ENCODE measurements at places on chromosomes 12 and 14.

DNA sequence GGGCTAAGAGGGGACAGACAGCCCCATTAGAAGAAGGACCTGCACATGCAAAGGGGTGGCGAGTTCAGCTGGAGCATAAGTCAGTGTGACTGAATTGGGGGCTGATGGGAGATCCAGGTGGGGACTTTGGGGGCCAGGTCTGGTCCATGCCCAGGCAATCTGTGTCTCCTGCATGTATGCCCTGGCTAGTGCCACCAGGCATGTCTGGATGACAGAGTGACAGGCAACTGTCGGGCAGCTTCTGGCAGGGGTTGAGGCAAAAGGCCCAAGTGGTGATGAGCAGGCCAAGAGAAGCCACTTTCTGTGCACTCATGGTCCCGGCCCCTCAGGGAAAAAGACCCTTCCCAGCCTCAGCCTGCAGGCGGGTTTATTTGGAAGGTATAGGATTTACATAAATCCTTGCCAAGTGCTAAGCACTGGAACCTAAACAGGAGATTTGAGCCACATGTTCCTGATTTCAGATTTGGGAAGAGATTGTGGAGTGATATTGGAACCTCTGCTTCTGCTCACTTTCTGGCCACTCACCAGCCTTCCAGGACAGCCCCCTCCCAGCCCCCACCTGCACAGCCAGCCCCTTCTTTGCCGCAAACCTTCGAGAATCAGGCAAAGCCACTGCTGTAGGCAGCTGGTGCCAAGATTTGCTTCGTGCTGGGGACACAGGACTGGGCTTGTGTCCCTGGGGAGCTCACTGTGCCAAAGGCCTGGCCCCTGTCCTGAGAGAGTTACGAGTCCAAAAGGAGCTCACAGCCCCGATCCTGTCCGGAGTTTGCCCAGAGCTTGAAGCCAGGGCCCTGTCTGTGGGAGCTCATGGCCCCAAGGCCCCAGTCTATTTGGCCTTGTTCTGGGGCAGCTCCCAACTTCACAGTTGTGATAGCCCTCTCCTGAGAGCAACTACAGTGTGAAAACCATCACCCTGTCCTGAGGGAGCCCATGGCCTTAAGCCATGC lies 232.5 kb upstream of the RTL1 start:
- no peak for DNase-seq

- DNase-seq: no peak
These were observed 27.6 kb downstream of the CDKN1B start for GRCh38 chr12:12744546-12745305.

DNA sequence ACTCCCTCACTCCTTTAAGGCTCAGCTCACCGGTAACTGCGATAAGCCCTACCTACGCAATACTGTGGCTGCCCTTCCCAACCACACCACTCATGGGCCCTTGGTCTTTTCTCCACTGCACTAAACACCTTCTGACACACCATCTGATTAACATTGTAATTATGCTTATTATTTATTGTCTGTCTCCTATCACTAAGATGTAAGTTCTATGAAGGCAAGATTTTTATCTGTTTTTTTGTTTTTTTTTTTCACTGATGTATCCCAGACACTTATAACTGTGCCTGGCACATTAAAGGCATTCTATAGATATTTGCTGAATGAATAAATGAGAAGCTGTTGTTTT lies 34.2 kb upstream of the PYGL start:
- DNase-seq: no peak

DNA sequence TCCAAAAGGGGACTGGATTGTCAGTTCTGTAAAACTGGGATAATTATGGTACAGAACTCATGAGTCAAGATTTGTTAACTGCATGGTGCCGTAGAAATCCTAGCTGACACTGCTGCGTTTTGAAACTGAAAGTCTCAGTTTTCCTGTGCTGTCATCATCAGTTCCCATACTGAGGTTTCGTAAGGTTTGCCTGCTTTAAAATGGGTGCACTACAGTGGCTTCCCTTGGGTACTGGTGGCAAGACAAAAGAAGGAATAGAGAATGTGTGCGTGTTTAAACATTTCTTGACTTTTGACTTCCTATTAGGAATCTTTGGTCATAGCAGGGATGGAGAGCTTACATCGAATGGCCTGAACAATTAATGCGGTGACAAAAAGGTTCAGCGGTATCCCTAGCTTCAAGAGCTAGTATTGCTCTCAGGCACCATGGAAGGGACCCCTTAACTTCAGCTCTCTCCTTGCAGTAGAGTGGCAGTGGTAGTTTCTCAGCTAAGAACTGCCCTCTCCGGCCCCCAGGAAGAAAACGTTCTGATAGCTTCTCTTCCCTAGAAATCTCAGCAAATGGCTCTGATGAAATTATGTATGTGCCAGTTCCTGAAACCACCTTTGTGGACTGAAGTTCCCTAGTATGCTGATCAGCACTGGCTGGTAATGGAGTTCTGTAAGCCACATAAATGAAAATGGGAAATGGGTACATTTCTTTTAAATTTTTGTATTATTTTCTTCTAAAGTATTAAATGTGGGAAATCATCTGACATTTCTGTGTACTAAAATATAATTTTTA lies 28.9 kb downstream of the ANO6 start:
- no peak for DNase-seq

DNA sequence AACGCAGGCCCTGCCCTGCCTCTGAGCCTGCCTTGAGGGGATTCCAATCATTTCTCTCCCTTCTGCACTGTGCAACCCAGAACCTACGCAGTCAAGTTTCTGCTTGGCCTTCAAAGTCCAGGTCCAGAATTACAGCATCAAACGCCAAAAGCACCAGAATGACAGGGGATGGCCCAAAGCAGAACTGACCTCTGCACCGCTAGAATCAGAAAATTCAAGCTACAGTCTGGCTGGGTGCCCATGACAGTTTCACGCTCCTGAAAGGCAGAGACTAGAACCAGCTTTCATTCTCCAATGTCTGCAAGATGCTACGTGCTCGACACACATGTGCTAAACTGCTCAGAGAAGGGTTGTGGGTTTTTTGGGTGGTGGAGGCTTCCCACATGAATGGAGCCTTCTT lies 4.1 kb downstream of the CLMN start:
- DNase-seq: no peak

- DNase-seq: no peak
These were observed 186.2 kb downstream of the PELI2 start for GRCh38 chr14:56304456-56304855.

DNA sequence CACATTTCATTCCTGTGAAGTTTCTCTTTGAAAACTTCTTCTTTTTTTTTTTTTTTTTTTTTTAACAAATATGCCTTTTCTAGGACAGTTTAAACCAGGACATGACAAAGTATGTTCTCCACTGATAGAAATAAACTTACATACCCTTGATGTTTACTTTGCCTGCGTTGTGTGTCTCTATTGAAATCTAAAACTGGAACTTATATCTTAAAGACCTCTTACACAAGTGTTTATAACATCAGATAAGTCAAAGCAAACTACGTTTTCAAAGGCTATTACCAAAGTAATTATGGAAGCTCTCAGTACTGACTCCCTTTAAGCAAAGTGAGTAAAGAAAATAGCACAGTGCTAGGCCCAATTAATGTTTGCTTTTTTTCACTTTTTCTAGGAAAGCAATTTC lies 30.6 kb upstream of the ISM2 start:
- DNase-seq: no peak

DNA sequence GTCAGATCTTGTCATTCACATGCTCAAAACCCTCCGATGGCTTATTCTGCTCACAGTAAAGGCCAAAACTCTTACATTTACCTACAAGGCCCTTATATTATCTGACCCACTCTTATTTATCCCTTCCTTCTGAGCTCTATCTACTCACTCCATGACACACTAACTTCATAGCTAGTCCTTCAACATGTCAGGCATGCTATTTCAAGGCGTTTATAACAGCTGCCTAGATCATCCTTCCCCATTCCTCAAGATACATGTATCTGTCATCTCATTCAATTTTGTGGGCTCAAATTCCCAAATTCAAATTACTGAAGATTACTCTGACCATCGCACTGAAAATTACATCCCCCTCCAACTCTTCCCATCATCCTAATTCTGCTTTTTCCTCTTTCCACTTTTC lies 6.9 kb downstream of the MIS18BP1 start:
- no peak for DNase-seq

DNA sequence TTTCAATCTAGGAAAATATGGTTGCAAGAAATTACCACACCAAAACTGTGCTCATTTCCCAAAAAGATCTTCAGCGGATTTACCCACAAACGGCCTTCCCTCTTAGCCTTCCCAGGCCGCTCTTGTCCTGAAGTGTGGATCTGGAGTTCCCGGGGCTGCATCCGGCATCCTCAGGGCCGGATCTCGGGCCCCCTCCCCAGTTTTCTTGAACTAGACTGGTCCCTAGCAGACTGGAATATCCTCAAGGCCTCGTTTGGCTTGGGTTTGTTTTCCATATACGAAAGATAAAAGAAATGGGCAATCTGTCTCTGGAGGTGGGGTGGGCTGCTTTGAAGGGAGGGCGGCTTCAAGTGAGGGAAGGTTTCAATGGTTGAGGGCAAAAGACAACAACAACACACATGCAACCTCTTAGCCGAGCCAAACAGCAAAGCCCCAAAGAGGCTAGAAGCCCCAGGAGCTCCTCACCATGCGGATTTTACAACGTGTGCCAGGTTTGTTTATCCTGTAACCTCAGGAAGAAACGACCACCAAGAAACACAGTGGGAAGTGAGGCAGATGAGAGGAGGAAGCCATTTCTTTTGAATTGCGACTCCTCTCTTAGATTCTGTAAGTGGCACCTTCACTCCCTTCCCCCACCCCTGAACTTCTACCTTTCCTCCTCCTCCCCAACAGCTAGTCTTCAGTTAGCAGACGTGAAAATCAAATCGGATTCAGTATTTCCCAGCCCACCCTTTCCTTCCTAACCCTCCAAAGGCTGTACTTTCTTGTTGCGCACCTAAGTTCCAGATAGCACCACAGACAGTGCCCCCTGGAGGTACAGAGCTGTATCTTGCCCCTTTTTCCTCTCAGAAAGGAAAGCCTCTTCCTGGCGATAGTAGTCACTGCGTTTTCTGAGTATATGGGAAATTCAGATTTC lies 2.6 kb downstream of the MYF6 start:
- DNase-seq: no peak

- no peak for DNase-seq
These were observed 31.4 kb upstream of the SLC2A13 start for GRCh38 chr12:40137252-40137651.

GRCh38 chr14:68966872-68967301 lies 12.2 kb downstream of the ACTN1 start:
- no peak for DNase-seq

GRCh38 chr12:57740656-57741412 lies 2.3 kb upstream of the AGAP2 start:
- DNase-seq: no peak

- no peak for DNase-seq
These were observed 22.4 kb upstream of the FBRSL1 start for GRCh38 chr12:132467511-132467910.

DNA sequence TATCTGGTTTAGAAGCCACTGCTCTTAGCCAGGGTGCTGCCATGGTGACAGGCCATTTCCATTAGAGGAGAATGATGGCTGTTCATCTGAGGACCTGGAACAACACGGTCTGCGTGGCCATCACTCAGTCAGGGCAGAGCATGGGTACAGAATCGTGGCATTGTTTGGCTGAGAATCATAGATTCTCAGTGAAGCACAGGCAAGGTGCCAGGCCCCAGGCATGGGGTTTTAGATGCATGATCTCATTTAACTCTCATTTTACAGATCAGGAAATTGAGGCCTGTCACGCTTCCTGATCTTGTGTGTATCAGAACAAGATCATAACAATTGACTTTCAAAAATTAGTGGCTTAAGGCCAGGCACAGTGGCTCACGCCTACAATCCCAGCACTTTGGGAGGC lies 26.8 kb upstream of the IRF2BPL start:
- no peak for DNase-seq

DNA sequence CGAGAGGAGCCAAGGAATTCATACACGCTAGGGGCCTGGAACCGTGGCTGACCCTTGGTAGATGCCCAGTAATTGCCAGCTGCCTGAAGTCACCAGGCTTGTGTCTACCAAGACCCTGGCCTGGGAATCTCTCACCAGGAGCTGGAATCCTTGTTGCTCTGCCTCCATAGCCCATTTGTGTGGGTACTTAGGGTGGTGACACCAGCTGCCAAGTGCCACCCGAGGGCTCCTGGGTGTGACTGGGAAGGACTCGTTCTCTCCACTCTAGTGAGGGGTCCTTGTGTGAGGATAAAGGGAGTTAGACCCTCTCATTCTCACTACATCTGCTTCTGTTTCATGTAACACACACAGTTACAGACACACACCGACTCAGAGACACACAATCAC lies 17.9 kb downstream of the SERPINA1 start:
- DNase-seq: no peak

GRCh38 chr12:82595941-82596340 lies 90.8 kb upstream of the TMTC2 start:
- DNase-seq: no peak

GRCh38 chr12:76694369-76694768 lies 69.5 kb upstream of the ZDHHC17 start:
- no peak for DNase-seq

DNA sequence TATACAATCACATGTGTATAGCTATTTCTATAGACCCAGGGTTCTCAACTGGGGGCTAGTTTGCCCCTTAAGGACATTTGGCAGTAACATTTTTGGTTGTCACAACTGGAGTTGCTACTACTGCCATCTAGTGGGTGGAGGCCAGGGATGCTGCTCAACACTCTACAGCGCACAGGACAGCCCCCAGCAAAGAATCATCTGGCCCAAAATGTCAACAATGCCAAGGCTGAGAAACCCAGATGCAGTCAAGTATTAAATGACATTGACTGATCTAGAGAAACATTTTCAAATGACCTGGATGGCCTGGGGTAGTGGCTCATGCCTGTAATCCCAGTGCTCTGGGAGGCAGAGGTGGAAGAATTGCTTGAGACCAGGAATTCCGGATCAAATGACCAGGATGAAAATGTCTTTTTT lies 5.8 kb downstream of the WSB2 start:
- DNase-seq: no peak

GRCh38 chr14:51079085-51079484 lies 15.8 kb downstream of the TRIM9 start:
- DNase-seq: no peak

GRCh38 chr12:31765931-31766330 lies 37.1 kb upstream of the AMN1 start:
- DNase-seq: no peak

DNA sequence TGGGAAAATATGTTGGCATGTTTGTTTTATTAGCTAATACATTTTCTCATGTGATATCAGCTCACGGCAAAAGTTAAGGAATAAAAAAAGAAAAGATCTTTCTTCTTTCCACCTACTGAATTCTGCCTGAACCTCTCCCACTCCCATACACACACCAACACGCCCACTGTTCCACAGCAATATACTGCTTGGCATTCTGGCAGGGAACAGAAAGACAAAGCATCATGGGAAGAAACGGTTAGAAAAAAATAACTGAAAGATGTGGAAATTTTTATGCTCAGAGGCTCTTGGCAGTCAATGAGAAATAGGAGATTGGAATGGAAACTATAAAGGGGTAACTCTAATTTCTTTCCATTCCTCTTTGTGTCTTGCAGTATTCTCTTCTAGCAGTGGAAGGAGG lies 268.5 kb downstream of the FOXG1 start:
- DNase-seq: no peak

Data from posterior cingulate gyrus (tissue), 11 donors.